G401 (cell line): ENCODE measurements at places on chromosomes 2 and 18. TPM values are rescaled to one million over a fixed set of nuclear protein-coding genes. Genes with fewer than 3 reads are reported as not detected.

The CCT4 gene
- total RNA-seq: 359 and 412 TPM in 2 replicates

DNA sequence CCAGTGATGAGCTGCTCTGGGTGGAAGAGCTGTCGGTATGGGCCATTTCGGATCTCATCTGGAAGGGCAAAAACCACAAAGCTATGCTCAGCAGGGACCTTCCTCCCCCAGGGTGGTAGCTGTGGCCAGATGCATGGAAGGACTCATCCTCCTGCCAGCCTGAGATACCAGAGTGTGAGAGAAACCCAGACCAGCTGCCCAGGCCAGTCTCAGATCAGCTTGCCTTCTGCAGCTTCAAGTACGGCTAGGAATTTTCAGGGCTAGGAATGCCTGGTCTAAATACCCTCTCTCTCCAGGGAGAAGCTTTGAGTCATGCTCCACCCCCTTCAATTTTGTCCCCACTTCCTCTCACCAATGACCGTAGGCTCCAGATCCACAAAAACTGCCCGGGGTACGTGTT lies 1.4 kb upstream of the TUBA4B start:
- DNase-seq: no peak

DNA sequence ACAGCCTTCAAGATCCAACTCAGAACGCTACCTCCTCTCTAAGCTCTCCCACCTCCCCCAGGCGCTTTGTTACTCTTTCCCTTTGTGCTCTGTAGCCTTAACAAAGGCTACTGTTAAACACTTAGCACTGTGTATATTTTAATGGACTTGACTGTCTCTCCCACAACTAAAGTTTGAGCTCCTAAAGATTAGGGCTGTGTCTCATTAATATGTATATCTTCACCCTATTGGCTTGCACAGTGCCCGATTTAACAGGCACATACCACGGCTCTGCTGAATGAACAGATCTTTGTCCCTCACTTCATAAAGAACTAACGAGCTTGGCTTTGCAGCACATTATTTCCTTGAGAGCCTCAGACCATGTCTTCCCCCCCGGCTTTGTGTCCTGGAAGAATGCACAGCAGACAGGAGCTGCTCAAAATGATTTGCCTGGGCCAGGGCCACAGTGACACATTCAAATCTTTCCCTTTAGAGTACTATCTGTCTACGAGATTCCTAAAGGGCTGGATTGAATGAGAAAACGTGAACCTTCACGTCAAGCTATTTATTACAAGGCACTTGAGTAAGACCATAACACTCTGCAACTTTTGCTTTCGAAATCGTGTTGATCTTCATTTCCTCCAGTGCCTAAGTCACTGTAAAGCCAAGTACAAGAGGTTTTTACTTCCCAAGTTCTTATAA lies 22.1 kb downstream of the ABHD3 start:
- no peak for DNase-seq

GRCh38 chr2:159984034-159984433 lies 78.4 kb downstream of the PLA2R1 start:
- no peak for DNase-seq

GRCh38 chr2:235744161-235744560 lies 250.3 kb downstream of the AGAP1 start:
- DNase-seq: no peak

DNA sequence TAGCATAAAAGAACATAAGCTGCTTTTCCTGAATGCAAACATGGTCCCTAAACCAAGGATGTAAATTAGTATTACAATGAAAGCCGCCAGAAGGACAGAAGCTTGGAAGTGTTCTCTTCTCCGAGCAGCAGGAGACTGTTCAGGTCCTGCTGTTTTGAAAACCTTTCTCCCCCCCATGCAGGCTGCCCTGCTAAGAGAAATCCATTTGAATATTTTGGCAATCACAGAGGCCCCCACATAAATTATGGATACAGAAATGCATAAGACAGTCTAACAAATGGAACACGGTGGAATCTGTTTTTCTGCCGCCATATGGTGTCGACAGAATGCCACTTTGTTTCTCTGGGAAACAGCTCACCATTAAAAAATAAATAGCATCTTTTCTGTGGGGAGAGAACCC lies 600.4 kb upstream of the KLHL29 start:
- DNase-seq: peak; percentile 97

DNA sequence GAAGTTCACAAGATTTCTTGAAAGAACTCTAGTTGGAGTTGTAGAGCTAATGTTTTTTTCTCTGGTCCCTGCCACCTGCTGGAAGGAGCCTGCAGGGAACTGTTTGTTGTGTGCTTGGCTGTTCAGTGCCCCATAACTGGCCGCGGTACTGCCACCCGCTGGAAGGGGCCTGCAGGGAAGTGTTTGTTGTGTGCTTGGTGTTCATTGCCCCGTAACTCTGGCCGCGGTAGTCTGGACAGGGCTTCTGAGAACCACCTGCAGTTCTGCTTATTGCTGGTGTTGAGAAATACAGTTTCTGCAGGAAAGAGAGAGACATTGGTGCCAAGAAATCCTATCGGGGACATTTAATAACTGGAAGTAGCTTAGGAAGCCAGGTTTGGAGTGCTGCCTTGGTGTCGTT lies 58.1 kb downstream of the AGAP1 start:
- peak; percentile 72 for DNase-seq

GRCh38 chr2:218289639-218290315 lies 2.5 kb downstream of the TMBIM1 start:
- peak; percentile 10 for DNase-seq

- peak; percentile 91 for DNase-seq
These were observed 60.4 kb downstream of the ATOH8 start for GRCh38 chr2:85813982-85814801.

GRCh38 chr2:176174382-176174823 lies 14.1 kb upstream of the HOXD1 start:
- no peak for DNase-seq

- no peak for DNase-seq
These were observed 21.0 kb downstream of the CCT7 start for GRCh38 chr2:73255007-73255644.

GRCh38 chr18:58355243-58355642 lies 273.6 kb downstream of the ALPK2 start:
- DNase-seq: no peak

- no peak for DNase-seq
These were observed 185.2 kb upstream of the ID2 start for GRCh38 chr2:8496617-8497016.

DNA sequence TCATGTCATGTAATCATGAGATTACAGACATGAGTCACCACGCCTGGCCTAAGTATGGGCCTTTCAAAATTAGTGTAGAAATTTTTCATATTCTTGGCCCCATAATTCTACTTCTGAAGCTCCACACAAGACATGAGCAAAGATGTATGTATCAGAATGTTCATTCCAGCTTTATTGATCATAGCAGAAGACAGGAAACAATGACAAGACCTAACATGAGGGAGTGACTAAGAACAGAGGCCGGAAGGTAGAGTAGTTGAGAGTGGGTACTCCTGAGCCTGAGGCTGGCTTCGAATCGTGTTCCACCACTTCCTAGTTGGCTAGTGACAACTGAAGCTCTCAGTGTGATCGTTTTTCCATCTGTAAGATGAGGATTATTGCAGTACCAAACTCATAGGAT lies 89.3 kb downstream of the ARMC9 start:
- no peak for DNase-seq

GRCh38 chr2:195682077-195682476 lies 25.1 kb downstream of the SLC39A10 start:
- no peak for DNase-seq
